ENCODE measurements at places on chromosomes 16 and 17.

DNA sequence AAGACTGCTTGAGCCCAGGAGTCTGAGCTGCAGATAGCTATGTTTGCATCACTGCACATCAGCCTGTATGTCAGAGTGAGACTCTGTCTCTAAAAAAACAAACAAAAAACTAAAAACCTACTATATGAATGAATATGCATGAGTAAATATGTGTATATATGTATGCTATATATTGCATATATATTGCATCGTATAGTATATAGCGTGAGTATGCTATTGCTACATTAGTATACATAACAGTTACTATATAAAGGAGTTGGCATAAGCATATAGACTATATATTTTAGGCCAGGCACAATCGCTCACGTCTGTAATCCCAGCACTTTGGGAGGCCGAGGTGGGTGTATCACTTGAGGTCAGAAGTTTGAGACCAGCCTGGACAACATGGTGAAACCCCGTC, 16.1 kb downstream of the DDX42 start:
- DNase-seq, result no peak

DNA sequence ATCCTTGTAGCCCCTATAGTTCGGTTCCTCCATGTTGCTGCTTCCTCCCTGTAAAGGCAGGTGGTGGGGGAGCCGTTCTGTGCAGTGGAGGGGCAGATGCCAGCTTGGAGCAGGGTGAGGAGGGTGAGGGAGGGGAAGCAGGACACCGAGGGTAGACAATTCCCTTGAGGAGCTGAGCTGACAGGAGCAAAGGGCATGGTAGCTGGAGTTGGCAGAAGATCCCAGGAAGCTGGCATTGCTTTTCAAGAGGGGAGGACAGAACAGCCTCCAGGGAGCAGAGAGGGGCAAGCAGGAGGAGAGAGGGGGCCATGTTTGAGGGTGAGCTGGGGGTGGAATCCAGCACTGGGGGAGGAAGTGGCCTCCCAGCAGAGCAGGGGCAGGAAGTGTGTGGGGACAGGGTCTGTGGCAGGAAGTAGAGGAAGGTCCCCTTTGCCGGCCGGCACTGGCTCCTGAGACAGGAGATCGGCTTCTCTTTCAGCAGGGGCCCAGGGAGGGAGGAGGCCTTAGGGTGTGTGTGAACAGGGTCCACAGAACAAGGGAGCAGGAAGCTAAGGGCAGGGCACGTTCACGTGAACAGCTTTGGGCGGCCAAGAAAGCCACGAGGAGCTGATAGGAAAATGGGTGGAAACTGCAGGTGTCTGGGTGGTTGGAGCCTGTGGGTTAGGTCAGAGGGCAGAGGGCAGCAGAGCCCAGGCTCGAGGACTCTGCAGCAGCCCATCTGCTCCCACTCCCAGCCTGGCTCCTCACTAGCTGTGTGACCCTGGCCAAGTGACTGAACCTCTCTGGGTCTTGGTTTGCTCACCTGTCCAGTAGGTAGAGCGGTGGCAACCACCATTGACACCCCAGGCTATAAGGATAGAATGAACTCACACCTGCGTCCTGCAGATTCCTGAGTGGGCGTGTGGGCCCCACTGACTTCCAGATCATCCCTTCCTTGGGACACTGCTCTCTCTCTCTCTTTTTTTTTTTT, 17.5 kb upstream of the SPNS2 start:
- no peak for DNase-seq

- DNase-seq, result no peak
Measured at GRCh38 chr16:19718624-19718965, 524 bp downstream of the IQCK start.

- no peak for DNase-seq
Measured at GRCh38 chr17:74822335-74822938, 37.2 kb downstream of the GRIN2C start.

DNA sequence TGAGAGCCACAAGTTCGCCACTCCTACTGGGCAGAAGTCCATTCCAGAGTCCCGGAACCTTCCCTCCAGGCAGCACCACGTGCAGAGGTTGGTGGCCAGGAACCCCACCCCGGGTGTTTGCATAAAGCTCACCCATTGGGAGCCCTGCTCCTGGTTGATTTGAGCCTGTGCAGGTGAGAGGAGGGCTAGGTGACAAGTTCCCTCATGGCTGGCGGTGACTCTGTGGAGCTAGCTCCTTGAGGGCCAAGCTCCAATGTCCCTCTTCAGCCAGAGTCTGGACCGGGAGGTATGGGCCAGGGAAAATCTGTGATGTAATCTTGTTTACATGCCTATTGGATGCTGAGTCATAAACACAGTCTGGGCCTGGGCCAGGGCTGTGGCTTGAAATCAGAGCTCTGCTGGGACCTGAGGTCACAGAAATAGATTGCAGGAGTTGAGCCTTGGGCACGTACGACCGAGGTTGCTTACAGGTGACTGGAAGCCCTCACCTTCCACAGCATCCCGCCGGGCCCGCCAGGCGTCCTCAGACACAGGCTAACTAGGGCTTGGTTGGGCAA, 118.9 kb downstream of the AATF start:
- peak; percentile 54 for DNase-seq

DNA sequence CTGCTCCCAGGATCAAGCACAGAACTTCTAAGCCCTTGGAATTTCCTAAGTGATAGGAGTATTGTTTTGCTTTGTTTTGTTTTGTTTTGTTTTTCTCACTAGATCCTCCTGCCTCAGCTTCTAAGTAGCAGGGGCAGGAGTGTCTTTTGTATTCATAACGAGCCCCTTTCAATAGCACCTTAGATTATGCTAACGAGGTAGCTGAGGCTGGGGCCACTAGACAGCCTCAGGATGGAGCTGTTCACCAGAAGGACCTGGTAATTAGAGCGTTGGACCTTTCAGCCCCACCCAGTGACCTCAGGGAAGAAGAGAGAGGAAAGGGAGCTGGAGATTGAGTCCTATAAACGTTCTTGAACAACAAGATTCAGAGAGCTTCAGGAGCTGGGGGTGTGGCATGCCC, 43.6 kb downstream of the IKZF3 start:
- DNase-seq, result no peak

GRCh38 chr17:36533935-36534839, 481 bp downstream of the MYO19 start:
- peak; percentile 43 for DNase-seq

DNA sequence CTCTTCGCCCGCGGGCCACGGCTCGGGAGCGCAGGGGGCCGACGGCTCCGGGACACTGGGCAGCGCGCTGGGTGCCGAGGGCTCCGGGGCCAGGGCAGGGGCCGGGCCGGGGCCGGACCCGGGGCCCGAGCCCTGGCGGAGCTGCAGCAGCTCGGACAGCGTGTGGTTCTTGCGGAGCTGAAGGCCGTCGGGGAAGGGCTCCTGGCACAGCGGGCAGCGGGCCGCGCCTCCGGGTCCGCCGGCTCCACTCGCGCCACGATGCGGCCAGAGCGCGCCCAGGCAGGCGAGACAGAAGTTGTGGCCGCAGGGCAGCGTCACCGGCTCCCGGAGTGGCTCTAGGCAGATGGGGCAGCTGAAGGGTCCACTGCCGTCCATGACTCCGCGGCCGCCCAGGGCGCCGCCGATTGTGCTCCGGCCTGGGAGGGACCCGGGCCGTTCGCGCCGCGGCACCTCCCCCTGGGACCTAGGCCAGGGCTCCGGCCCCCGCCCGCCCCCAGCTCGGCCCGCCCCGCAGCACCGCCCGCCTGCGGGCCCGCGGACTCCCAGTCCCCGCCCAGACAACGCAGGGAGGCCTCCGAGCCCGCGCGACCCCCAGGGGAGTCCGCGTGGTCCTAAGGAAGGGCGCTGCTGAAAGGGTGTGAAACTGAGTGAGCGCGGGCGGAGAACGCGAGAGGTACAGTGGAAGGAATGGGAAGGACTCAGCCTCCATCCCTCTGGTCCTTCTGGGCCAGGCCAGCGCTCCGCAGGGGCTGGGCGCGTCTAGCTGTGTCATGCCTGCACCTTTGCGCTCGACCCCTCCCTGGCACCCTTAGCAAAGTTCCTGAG, at the start of gene TRIM47:
TSS of gene TRIM47 (minus strand) at position 408 of the 825 bp plus-strand sequence. CDS start at position 375, 33 bp downstream.
- DNase-seq, result peak; percentile 55

- no peak for DNase-seq
Measured at GRCh38 chr17:58305626-58306025, 23.0 kb downstream of the TSPOAP1 start.

DNA sequence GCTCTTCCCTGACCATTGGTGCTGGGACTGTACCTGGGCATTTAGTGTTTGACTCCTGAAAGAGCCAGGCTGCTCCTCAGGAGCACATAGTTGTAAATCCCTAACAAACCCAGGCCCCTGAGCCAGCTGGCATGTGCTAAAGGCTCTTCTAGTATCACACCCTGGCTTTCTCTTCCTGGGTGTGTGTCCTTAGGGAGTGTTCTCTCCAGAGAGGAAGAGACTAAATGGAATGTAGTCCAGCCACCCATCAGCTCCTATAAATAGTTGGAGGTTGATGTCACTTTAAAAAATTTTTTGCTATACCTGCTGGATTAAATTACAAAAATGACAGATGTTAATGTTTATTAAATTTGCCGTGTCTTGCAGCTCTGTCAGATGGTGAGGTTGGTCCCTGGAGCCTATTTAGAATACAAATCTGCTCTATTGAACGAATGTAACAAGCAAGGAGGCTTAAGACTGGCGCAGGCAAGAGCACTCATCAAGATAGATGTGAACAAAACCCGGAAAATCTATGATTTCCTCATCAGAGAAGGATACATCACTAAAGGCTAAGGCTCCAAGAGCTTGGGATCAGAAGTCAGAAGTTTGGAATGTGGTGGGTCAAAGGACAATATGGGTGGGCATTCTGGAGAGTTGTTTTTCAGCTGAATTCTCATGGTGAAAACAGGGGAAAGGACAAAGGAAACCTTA, 13.1 kb upstream of the DUSP14 start:
- no peak for DNase-seq

GRCh38 chr16:12672986-12673385, 130.7 kb downstream of the CPPED1 start:
- no peak for DNase-seq

- no peak for DNase-seq
Measured at GRCh38 chr17:81329927-81330883, 35.1 kb upstream of the SLC38A10 start.

- no peak for DNase-seq
Measured at GRCh38 chr17:50861822-50862528, 4.2 kb downstream of the TOB1 start.

DNA sequence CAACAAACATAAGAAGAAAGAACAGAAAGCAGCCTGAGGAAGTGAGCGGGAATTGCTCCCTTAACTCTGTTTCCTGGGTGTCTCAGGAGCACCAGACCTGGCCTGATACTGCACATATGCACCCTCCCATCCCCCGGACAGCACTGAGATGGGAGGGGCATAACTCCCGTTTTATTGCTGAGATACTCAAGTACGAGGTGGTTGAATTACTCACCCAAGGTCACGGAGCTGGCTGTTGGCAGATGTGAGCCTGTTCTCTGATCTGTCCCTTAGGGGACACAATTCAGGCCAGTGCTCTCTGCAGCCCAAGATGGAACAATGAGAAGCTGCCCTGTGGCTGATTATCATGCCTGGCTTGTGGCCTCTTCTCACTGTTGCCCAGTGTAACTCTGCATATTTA, 9.1 kb upstream of the MED9 start:
- DNase-seq, result no peak

GRCh38 chr16:9371713-9372448, 280.4 kb downstream of the HAPSTR1 start:
- no peak for DNase-seq

DNA sequence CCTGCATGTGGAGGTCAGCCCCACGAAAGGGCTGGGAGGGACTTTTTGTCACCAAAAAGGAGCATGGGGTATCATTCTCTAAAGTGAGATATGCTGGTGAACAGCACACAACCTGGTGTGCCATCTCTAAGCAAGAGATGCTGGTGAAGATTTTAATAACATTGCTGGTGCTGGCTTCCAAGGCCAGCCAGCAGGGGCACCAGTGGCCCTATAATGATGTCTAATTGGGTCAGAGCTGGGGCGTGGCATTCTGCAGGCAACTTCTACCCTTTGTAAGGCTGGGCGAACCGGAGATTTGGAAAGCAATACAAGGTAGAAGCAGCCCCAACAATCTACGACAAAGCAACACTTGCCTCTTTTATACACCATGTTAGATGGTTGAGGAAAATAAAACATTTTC, 16.8 kb downstream of the SDR42E1 start:
- DNase-seq, result no peak

- DNase-seq, result no peak
Measured at GRCh38 chr16:72910875-72911274, 137.1 kb downstream of the ZFHX3 start.

- DNase-seq, result no peak
Measured at GRCh38 chr17:77677211-77677610, 281.3 kb upstream of the TNRC6C start.

DNA sequence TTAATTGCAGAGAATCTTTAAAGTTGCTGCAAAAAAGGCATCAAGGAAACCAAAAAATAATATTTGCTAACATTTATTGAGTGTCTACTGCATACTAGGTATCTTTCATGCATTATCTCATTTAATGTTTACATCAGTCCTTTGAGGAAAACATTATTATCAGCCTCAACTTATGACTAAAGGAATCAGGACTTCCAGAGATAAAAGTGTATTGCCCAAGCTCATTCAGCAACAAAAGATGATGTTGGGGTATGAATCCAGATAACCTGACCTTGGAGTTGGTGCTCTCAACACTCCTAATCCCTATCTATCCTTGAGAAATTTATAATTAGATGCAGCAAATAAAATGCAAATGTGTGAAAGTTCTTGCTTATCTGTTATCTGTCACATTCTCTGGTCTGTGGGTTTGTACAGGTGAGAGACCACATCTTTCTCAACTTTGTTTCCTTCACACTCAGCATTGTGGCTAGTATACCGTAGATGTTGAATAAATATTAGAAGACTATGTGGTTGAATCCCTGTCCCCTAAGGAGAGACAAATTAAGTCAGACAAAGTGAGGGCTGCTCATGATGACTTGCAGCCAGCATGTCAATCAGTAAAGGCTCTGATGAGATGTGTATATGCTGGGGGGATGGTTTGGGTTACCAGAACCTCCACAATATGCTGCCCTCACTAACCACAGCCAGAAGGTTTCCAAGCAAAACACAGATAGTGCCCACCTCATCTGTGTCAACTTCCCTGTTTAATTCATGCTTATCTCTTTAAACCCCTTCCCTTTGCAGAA, 82.6 kb downstream of the NOG start:
- DNase-seq, result no peak

- DNase-seq, result no peak
Measured at GRCh38 chr17:78176548-78177025, 8.2 kb downstream of the SYNGR2 start.

DNA sequence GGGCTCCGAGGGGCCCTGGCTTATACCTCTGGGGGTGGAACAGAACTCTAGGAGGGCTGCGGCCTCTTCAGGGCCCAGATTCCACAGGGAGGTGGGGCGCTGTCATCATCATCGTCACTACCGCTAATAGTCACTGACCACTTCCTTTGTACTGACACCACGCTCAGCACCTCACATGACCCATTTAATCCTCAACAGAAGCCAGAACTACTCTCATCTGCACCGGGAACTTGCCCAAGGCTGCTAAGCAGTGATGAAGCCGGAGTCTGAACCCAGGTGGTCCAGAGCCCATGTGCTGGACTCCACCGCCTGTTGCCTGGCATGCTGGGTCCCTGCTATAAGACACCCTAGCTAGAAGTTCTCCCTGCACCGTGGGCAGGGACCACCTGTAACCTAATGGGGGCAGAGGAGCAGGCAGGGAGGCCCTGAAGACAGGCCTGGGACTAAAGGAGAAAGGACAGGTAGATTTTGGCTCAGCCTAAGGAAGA, 12.0 kb downstream of the UNC13D start:
- DNase-seq, result peak; percentile 89

GRCh38 chr17:66945147-66945835, 19.2 kb upstream of the CACNG4 start:
- peak; percentile 69 for DNase-seq
